Upper lobe of left lung (tissue), 6 donors: ENCODE measurements at places on chromosomes 7 and 10.
A peak's percentile ranks its signal among the peaks of the same experiment; 100 is the strongest.

DNA sequence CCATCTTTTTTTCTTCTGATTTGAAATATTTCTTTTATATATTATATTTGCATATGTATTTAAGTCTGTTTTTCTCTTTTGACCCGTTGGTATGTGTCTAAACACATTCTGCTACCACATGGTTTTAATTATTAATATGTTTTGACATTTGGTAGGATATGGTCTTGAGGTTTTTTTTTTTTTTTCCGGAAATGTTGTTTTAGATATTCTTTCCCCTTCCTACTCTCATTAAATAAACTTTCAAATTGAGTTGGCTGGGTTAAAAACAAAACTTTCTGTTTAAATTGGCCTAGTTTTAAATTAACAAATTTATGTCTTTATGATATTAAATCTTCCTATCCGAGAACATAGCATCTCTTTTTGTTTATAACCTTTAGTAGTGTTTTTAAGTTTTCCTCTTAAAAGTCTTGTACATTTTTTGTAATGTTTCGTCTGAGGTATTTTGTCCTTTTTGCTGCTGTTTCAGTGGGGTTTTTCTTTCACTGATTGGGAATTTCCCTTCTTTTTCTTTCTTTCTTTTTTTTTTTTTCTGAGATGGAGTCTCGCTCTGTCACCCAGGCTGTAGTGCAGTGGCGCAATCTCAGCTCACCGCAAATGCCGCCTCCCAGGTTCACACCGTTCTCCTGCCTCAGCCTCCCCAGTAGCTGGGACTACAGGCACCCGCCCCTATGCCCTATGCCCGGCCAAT is 25.4 kb downstream of the STAM start:
- H3K4me3 ChIP-seq = no peak overlapping the region
- DNase-seq = no peak
- no peaks in the 10 kb centered on the region for H3K27me3 ChIP-seq

DNA sequence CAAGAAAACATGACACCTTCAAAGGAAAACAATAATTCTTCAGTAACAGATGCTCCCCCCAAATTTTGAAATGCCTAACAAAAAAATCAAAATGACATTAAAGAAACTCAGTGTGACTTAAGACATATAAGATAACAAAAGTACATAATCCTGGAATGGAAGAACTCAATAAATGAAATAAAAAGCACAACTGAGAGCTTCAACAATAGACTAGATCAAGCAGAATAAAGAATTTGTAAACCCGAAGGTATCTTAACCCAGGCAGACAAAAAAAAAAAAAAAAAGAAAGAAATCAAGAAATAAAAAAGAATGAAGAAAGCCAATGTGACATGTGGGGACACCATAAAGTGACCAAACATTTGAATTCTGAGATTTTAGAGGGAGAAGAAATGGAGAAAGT is 27.7 kb upstream of the LRRD1 start:
- no peak overlapping the region for H3K27ac ChIP-seq
- no peaks in the 10 kb centered on the region for H3K4me1 ChIP-seq
- H3K4me3 ChIP-seq = no peak overlapping the region
- peaks cover 21% of the 10 kb centered on the region for H3K36me3 ChIP-seq

- H3K27me3 ChIP-seq = no peaks in the 10 kb centered on the region
- no peaks in the 10 kb centered on the region for H3K4me1 ChIP-seq
- H3K27ac ChIP-seq = no peak overlapping the region
- peak; percentile 54 for DNase-seq
These were observed 56.3 kb upstream of the MDFIC start for GRCh38 chr7:114865564-114865963.

DNA sequence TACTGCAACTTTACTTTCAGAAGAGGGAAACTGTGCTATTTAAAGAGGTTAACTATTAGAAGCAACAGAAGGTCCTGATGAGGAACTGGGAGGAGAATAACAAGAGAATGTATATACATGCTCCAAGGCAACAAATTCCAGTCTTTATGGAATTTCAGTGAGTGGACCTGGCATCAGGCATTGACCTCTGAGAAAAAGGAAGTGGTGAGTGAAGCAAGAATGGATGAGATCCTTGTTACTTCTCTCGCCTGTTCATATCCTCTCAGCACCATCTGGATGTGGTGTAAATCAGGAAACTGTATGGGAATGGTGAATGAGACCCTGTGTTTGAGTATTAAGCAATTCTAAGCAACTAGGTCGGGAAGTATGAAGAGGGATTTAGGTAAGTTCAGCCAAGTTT is 30.3 kb upstream of the KBTBD2 start:
- DNase-seq = no peak
- no peak overlapping the region for H3K27ac ChIP-seq
- H3K4me3 ChIP-seq = no peak overlapping the region
- peaks cover 14% of the 10 kb centered on the region for H3K36me3 ChIP-seq
- H3K4me1 ChIP-seq = no peaks in the 10 kb centered on the region

DNA sequence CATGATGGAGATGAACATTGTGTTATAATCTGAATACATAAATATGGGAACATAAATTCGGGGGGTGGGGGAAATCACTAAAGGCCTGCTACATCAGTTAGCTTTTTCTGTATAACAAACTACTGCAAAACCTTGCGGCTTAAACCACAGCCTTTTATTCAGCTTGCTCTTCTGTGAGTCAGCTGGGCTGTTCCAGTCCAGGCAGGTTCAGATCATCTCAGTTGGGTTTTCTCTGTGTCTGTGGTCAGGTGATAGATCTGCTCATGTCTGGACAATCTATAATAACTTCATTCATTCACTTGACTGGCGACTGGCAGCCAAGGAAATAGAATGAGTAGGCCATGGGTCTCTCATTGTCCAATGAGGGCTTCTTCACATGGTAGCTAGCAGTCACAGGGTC is 23.5 kb downstream of the HTR7 start:
- no peak for DNase-seq
- no peaks in the 10 kb centered on the region for H3K4me1 ChIP-seq
- no peak overlapping the region for H3K4me3 ChIP-seq
- no peak overlapping the region for H3K27ac ChIP-seq
- no peaks in the 10 kb centered on the region for H3K27me3 ChIP-seq

GRCh38 chr7:39808796-39809481 is 141.1 kb upstream of the CDK13 start:
- no peak overlapping the region for H3K27ac ChIP-seq
- H3K4me1 ChIP-seq = no peaks in the 10 kb centered on the region
- H3K27me3 ChIP-seq = no peaks in the 10 kb centered on the region
- H3K36me3 ChIP-seq = no peaks in the 10 kb centered on the region
- H3K4me3 ChIP-seq = no peak overlapping the region

GRCh38 chr10:62614389-62615157 is 189.9 kb upstream of the ADO start:
- no peaks in the 10 kb centered on the region for H3K36me3 ChIP-seq
- H3K27ac ChIP-seq = no peak overlapping the region
- no peaks in the 10 kb centered on the region for H3K27me3 ChIP-seq
- H3K4me1 ChIP-seq = peaks cover 18% of the 10 kb centered on the region

- H3K4me1 ChIP-seq = no peaks in the 10 kb centered on the region
- H3K27me3 ChIP-seq = no peaks in the 10 kb centered on the region
- no peak overlapping the region for H3K27ac ChIP-seq
- H3K36me3 ChIP-seq = no peaks in the 10 kb centered on the region
These were observed 554.1 kb downstream of the TNS3 start for GRCh38 chr7:47027695-47028240.

GRCh38 chr7:45574669-45575500 is 717 bp downstream of the ADCY1 start:
- H3K4me3 ChIP-seq = peak overlapping the region; percentile 34
- no peaks in the 10 kb centered on the region for H3K36me3 ChIP-seq
- H3K4me1 ChIP-seq = peaks cover 11% of the 10 kb centered on the region
- peak; percentile 86 for DNase-seq

GRCh38 chr7:112791465-112792168 is 1.4 kb upstream of the TMEM168 start:
- no peaks in the 10 kb centered on the region for H3K36me3 ChIP-seq
- no peak overlapping the region for H3K27ac ChIP-seq
- no peak for DNase-seq
- H3K27me3 ChIP-seq = no peaks in the 10 kb centered on the region

DNA sequence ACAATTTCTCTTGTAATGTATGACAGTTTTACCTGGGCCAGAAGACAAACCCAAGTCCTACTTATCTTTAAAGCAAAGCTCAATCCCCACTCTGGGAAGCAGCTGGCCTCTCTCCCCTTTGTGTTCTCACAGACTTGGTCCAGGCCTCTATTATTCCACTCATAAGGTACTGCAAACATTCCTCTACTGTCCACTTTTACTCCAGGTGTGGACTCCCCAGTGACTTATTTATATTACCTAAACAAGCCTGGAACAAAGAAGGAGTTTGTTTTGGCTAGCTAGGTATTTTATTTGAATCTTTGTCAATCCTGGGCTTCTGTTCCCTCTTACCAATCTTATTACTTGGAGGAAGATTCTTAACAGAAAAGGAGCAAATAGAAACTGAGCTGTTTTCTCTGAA is 163.5 kb downstream of the SKAP2 start:
- no peak overlapping the region for H3K27ac ChIP-seq
- no peaks in the 10 kb centered on the region for H3K27me3 ChIP-seq
- no peak for DNase-seq
- H3K4me3 ChIP-seq = no peak overlapping the region

GRCh38 chr10:4431114-4431863 is 394.7 kb upstream of the AKR1E2 start:
- H3K4me1 ChIP-seq = no peaks in the 10 kb centered on the region
- H3K4me3 ChIP-seq = no peak overlapping the region
- no peak overlapping the region for H3K27ac ChIP-seq
- no peaks in the 10 kb centered on the region for H3K36me3 ChIP-seq
- H3K27me3 ChIP-seq = no peaks in the 10 kb centered on the region

GRCh38 chr10:100100651-100101184 is 19.0 kb upstream of the CPN1 start:
- H3K27ac ChIP-seq = no peak overlapping the region
- no peaks in the 10 kb centered on the region for H3K27me3 ChIP-seq
- no peak for DNase-seq
- no peaks in the 10 kb centered on the region for H3K4me1 ChIP-seq

GRCh38 chr10:17512341-17513001 is 58.1 kb upstream of the ST8SIA6 start:
- H3K27me3 ChIP-seq = no peaks in the 10 kb centered on the region
- peak; percentile 40 for DNase-seq
- H3K27ac ChIP-seq = no peak overlapping the region
- peaks cover 5% of the 10 kb centered on the region for H3K4me1 ChIP-seq
- no peak overlapping the region for H3K4me3 ChIP-seq

DNA sequence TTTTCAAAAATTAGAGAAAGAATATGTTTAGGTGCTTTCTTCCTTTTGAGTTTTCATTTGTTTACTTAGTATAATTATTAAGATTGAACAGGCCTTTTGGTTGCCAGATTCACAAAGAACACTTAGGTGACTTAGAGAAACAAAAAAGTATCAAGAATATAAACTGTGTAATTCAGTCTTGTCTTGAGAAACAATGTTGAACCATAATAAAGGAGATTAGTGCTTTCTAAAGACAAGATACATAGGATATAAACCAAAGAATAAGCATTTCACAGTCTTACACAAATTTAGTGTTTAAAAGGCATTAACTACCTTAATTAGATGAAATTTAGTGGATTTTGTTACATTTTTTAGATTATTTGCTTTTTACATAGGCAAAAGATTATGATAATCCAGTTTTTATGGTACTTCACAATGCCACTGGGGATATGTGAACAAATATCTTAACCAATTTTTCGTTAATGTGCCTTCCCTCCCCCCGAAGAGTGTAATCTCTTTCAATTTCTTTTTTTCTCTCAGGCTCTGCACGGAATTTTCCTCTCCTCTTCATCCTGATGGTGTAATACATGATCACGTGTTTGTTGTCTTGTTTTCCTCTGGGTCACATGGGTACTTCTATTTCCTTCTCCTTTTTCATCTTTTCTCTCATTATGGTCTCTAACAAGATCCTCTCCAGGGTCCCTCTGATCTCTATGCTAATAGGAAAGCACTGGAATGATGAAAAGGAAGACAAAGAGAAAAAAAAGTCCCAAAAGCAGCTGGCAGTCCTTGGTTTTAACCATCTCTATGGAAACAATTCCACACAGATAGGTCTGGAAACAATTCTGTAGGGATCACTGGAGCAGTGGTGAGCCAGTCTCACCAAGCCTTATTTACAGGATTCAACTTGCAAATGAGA is 3.7 kb upstream of the HNRNPH3 start:
- no peak overlapping the region for H3K4me3 ChIP-seq
- no peaks in the 10 kb centered on the region for H3K36me3 ChIP-seq
- DNase-seq = no peak
- peak overlapping the region; percentile 68 for H3K27ac ChIP-seq
- H3K4me1 ChIP-seq = peaks cover 24% of the 10 kb centered on the region
- no peaks in the 10 kb centered on the region for H3K27me3 ChIP-seq

- DNase-seq = no peak
- H3K36me3 ChIP-seq = peaks cover 26% of the 10 kb centered on the region
- H3K27me3 ChIP-seq = no peaks in the 10 kb centered on the region
- H3K4me1 ChIP-seq = no peaks in the 10 kb centered on the region
These were observed 152.0 kb downstream of the SVIL start for GRCh38 chr10:29482591-29483431.

GRCh38 chr10:86723009-86723408 is 33.4 kb upstream of the BMPR1A start:
- no peaks in the 10 kb centered on the region for H3K4me1 ChIP-seq
- no peak for DNase-seq
- no peaks in the 10 kb centered on the region for H3K27me3 ChIP-seq
- no peaks in the 10 kb centered on the region for H3K36me3 ChIP-seq
- H3K4me3 ChIP-seq = no peak overlapping the region

- H3K4me3 ChIP-seq = no peak overlapping the region
- no peaks in the 10 kb centered on the region for H3K36me3 ChIP-seq
- H3K4me1 ChIP-seq = no peaks in the 10 kb centered on the region
- DNase-seq = no peak
These were observed 546.9 kb upstream of the GALNT17 start for GRCh38 chr7:70585071-70585470.

DNA sequence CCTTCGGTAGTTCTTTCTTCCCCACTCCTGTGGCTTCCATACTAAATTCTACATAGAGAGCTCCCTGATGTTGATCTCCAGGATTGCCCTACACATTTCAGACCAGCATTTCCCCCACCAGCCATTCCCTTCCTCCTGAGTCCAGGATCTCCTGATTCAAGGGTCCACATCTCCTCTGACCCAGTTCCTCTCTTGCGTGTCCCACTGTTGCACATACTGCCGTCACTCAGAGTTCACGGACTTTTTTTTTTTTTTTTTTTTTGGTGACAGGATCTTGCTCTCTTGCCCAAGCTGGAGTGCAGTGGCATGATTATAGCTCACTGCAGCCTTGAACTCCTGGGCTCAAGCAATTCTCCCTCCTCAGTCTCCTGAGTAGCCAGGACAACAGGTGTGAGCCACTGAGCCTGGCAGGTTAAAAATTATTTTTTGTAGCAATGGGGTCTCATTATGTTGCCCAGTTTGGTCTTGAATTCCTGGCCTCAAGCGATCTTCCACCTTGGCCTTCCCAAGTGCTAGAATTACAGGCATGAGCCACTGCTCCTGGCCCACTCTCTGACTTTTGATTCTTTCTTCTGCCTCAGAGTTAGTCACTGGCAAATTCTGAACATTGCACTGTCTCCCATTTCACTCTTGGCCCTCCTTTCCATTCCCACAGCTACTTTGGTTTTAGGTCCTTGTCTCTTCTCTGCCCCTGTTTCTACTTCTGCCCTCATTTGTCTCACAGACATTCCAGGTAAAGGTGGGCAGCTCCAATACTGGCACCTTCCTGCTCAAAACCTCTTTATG is 29.6 kb upstream of the ZRANB1 start:
- no peak overlapping the region for H3K4me3 ChIP-seq
- H3K27ac ChIP-seq = peak overlapping the region; percentile 64
- peaks cover 6% of the 10 kb centered on the region for H3K4me1 ChIP-seq

- no peak overlapping the region for H3K4me3 ChIP-seq
- no peak overlapping the region for H3K27ac ChIP-seq
- H3K4me1 ChIP-seq = no peaks in the 10 kb centered on the region
- no peak for DNase-seq
- H3K27me3 ChIP-seq = no peaks in the 10 kb centered on the region
These were observed 368.2 kb upstream of the NPVF start for GRCh38 chr7:25596443-25596842.
